ENCODE measurements at places on chromosomes 7 and 10.

GRCh38 chr10:117718986-117719920 lies 176.7 kb downstream of the EMX2 start:
- no peak for DNase-seq

DNA sequence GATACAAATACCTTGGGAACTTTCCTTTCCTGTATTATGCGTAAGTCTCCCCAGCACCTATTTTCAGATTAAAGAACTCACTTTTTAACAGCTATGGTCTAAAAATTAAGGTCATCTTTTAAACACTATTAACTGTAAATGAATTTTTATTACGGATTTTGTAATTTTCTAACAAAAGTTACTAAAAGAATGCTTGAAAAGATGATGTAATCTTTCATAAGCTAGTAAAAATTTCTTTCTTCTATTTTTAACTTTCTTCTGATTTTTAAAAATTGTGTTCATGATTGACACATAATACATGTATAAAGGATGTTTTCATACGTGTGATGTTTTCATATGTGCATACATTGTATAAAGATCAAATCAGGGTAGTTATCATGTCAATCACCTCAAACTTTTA lies 291.2 kb upstream of the MBL2 start:
- DNase-seq, result no peak

- no peak for DNase-seq
Observed at GRCh38 chr7:129677796-129678195, 66.3 kb downstream of the NRF1 start.

DNA sequence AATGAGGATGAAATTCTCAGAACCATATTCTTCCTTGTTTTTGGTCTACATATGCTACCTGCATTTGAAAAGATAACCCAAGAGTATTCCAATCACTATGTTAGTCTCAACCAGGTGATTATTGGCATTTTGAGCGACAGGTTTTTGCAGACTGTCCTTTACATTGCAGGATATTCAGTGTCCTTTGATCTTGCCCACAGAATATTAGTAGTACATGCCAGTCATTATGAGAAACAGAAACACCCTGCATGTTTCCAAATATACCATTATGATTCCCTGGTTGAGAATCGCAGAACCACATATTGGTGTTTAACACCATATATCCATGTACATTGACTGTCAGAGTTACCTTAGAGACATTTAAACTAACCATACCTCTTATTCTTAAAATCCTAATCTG lies 30.6 kb downstream of the TMEM243 start:
- DNase-seq, result no peak

DNA sequence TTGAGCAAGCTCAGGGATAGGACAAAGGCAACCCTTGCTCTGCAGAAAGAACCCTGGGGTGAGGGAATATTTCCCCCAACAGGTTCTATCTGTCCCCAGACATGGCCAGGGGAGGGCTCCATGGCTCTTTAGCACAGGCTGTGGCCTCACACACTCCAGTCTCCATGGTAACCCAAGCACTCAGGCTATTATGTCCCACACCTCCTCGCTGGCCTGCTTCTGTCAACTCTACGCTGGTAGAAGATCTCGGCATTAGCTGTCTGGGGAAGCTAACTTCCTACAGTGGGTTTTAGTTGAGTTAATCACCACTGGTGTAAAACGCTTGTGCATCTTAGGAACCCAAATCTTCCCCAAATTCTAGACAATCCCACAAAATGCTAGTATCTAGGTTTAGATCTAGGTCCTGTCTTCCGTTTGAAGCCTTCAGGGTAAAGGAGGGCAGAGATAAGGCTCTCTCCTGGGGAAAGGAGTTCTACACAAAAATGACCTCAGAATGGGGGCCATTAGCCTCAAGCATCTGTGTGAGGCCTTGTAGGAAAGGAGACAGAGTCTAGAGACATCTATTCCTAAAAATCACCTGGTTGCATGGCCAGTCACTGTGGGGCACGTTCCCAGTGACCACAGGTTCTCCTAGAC lies 36.7 kb upstream of the SLIT1 start:
- no peak for DNase-seq

DNA sequence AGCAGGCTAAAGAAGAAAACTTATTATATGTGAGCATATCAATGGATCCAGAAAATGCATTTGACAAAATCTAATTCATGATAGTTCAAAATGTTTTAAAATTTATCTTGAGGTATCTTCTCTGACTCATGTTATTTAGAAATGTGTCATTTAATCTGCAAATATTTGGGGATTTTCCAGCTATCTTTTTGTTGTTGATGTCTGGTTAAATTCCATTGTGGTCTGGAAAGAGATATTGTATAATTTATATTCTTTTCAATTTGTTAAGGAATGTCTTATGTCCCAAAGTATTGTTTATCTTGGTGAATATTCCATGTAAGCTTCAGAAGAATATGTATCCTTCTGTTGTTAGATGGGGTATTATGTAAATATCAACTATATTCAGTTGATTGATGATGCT lies 942.5 kb downstream of the KCNMA1 start:
- DNase-seq, result no peak

- DNase-seq, result no peak
Observed at GRCh38 chr7:45048748-45049147, 40.0 kb downstream of the NACAD start.

- DNase-seq, result no peak
Observed at GRCh38 chr7:92697414-92697813, 107.2 kb upstream of the FAM133B start.

- no peak for DNase-seq
Observed at GRCh38 chr10:130341356-130341755, 205.2 kb downstream of the GLRX3 start.

DNA sequence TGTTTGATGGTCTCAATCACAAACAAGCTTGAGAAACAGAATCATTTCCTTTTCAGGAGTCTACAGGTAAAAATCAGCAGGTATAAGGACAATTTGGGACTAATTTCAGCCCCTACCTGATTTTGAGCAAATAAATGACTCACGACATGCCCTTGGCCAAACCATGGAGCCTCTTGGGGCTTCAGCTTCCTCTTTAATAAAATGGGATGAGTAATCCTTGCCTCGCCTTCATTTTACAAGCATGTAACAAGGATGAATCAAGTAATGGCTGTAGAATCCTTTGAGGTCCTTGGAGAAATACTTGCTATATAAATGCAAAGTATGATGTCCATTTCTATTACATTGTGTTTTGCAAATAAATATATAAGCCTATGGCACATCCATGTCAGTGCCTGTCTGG lies 212.8 kb upstream of the PODXL start:
- no peak for DNase-seq

- DNase-seq, result no peak
Observed at GRCh38 chr10:114061148-114061547, 17.5 kb downstream of the ADRB1 start.

GRCh38 chr7:32577421-32577820 lies 82.1 kb downstream of the AVL9 start:
- DNase-seq, result no peak

DNA sequence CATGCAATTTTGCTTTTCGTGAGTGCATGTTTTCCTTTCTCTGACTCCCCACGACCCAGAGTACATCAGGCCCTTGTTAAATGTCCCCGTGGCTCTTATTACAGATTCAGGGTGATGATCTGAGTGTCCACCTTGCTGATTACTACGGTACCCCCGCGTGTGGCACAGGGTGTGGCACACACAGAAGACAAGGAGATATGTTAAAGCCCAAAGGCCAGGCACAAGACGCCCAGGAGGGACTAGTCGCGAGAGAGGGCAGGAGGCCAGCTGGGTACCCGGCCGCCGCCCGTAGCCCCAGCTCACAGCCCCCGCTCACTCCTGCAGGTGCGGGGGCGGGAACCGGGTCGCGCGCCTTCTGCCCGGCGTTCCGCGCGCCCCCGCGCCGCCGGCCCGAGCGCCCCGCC lies 281 bp upstream of the EXOC6 start:
- DNase-seq, result no peak

DNA sequence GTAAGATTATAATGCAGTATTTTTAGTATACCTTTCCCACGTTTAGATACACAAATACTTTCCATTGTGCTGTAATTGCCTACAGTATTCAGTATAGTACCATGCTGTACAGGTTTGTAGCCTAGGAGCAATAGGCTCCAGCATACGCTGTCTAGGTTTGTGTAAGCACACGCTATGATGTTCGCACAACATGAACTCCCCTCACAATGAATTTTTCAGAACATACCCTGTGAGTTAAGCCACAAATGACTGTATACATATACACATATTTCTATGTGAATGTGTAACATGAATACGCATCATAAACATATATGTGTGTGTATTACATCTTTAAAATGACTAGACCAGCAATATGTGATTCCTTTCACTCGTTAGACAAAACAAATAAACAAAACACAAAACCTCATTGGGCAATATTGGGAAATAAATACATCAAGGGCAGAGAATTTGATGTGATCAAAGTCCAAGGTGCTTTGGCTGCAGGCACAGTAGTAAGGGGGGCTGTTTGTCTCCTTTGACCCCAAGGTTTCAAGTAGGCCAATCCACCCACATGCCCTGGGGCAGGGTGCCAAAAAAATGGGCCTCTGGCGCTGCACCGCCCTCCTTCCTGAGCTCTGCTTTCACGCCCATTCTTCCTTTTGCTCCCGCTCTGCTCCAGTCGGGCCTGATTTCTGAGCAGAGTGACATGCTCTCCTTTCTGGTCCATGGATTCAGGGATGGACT lies 33.9 kb downstream of the CHN2 start:
- no peak for DNase-seq

DNA sequence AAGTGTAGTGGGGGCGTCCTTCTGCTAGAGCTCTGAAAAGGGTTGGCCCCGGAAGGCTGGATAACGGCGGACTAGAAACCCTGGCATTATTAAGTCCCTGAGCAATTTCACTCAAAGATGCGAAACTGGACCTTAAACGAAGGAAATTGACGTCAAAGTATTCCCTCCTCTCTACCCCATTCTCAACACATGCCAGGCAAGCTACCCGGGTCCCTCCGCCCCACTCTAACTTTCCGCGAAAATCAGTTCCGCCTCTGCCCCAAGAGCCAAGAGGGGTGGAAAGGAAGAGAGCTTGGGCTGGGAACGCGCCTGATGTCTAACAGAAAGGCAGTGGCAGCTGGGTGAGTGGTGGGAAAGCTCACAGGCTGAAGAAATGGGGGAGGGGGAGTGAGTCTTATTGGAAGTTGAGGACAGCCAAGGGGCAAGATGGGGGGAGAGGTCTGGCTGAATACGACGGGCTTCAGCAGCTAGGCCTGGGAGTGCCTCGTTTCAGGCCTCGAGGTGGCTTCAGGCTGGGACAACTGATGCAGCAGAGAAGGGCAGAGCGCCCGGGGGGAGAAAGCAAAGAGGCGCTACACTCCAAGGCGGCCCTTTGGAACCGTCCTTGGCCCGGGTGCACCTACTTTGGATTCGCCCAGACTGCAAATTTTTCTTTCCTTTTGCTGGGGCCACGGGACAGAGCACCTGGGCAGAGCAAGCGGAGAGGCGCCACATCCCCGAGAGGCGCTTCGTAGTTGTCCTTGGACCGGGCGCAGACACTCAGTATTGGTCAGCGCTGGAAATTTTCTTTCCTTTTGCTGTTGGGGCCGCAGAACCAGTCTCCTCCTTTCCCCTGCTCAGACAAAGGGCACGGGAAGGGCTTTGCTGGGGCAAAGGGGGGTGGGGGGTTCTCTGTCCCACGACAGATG lies 2.0 kb upstream of the FEZF1 start:
- DNase-seq, result no peak

- no peak for DNase-seq
Observed at GRCh38 chr10:116599991-116600390, 9.2 kb downstream of the PNLIPRP1 start.

GRCh38 chr7:96089511-96089910 lies 232.4 kb downstream of the SLC25A13 start:
- DNase-seq, result no peak

DNA sequence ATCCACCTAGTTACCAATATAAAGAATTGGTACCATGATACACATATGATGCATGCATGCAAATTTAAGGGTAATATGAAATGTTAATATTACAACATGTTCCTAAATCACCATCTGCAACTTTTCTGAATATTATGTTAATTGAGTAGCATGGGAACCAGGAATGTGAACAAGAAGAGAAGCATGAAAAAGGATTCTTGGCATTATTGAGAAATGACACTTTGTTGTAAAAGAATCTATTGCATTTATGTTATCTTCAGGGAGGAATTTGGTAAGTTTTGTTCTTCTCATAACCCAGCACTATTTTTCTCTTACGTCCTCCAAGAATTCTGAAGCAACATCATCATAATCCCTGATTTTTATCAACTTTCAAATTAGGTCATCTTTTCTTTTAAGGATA lies 159.9 kb upstream of the SLC25A13 start:
- DNase-seq, result no peak

- DNase-seq, result no peak
Observed at GRCh38 chr7:48078470-48078869, 10.6 kb upstream of the UPP1 start.

DNA sequence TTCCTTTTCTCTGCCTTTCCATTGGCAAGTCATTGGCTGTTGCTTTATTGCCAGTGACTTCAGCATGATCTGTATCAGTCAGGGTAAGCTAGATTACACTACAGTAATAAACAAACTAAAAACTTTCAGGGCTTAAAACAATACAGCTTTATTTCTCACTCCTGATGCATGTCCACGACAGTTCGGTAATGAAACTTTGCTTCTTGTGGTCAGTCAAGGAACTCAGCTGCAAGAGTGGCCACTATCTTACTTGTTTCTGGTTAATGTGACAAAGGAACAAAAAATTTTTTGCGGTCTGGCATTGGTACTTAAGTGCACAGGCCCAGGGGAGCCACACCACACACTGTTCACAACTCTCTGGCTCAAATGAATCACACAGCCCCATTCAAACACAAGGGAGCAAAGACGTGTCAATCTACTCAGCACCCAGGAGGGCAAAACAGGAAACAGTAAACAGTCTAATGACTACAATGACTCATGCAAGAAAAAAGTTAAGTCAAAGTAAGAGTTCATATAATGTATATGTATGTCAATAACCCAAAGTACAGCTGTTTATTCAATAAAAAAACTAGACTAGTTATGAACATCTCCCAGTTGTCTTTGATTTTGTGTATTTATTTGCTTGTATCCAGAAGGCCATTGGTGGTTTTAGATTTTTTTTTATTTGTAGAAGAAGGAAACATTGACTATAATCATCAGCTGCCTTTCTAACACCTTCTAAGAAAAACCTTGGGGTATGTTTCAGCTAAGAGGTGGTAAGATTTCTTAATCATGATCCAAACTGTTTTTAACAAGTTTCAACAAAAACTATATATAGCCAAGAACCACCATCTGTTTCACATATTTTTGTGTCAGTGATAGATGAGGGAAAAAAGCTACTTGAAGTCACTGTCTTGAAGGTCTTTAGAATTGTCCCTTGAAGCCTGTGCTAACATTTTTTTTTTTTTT lies 134.4 kb upstream of the FAM3C start:
- DNase-seq, result peak; percentile 35

GRCh38 chr10:48603421-48604038 lies 1.3 kb downstream of the ARHGAP22 start:
- DNase-seq, result no peak

GRCh38 chr10:118977022-118977599 lies 52.4 kb upstream of the NANOS1 start:
- DNase-seq, result no peak
